NCI-H774 (cell line): ENCODE measurements at places on chromosomes 3 and 15.

GRCh38 chr3:18634461-18634860 is 209.3 kb upstream of the SATB1 start:
- DNase-seq, result no peak

DNA sequence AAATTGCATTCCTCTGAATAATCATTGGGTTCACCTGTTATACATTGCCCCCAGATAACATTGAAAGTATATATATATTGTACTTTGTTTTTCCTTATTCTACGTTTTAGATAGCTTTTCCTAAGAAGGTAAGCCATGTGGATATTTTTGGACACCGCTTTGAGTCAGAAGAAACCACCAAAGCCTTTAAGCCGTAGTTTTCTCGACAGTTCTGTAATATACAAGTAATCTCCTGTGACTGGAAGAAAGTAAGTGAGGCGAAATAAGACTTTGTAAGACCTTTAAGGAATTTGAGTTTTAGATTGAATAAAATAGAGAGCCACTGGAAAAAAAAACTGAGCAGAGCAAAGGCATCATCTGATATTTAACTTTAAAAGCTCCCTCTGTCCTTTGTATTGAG is 1092.0 kb downstream of the DIPK2A start:
- no peak for DNase-seq

- no peak for DNase-seq
Measured at GRCh38 chr3:123524981-123525380, 59.9 kb downstream of the HACD2 start.

DNA sequence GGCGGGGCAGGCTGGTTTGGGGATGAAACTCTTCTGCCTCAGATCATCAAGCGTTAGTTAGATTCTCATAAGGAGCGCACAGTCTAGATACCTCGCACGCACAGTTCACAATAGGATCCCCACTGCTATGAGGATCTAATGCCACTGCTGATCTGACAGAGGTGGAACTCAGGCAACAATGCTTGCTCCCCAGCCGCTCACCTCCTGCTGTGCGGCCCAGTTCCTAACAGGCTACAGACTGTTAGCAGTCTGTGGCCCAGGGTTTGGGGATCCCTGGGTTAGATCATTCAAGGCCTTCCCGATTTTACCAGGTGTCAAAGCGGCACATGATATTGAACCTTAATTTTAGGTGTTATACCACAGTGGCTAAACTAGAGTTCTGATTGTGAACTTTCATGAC is 232.8 kb downstream of the UBE2E2 start:
- DNase-seq, result no peak

- DNase-seq, result no peak
Measured at GRCh38 chr3:14345496-14346150, 56.8 kb upstream of the SLC6A6 start.

DNA sequence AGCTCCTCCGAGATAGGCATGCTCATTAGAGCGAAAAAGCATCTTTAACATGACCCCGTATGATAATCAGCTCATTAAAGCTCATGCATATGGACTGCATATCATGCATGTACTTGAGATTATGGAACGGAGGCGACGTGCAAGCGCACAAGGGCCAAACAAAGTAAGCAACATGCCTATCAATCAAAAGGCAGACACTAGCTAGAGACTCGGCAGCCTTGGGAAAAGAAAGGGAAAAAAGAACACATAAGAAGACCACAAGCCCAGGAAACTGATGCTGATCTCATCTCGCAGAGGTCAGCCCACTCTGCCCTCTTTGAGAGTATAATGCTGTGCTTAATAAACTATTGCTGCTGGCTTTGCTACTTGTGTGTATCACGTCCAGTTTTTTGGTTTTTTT is 2.6 kb upstream of the ACOX2 start:
- no peak for DNase-seq

GRCh38 chr3:71601811-71602210 is 18.3 kb upstream of the FOXP1 start:
- no peak for DNase-seq

DNA sequence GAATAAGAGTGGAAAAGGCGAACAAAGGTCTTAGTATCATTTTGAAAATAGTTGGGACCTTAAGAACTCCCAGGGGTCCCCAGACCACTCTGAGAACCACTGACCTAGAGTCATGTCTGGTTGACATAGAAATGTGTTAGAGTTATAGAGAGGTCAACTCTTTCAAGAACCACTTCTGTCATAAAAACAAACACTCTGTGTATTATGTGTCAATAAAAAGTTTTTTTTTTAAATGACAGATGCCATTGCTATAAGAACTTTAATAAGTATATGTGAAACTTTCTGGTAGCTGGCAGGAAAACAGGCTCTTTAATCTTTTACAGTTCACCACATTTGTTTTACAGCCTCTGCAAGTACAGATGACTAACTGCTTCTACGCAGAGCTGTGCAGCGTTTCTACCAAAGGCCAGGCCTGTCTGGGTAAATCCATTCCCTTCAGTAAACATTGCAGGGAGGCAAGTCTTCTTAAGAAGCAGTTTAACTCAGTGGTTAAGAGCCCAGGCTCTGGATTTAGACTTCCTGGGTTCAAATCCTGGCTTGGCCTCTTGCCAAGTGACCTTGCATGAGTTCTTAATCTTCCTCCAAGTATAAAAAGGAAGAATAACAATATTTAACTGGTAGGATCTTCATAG is 56.6 kb downstream of the RFTN1 start:
- DNase-seq, result no peak

DNA sequence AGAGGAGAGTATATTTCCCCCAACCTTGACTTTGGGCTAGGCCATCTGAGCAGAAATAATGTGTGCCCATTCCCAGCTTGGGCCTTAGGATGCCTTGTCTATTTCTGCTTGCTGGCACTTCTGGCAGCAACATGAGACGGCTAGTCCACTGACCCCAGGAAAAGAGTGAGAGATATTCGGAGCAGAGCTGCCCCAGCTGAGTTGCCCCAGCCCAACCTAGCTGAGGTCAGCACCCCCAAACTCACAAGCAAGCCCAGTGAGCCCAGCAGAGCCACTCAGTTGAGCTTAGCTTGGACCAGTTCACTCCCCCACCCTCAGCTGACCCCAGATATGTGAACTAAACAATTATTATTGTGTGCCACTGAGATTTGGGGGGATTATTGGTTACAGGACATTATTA is 20.2 kb downstream of the ITGA11 start:
- no peak for DNase-seq

GRCh38 chr15:88661041-88661700 is 22.4 kb downstream of the ISG20 start:
- DNase-seq, result no peak

DNA sequence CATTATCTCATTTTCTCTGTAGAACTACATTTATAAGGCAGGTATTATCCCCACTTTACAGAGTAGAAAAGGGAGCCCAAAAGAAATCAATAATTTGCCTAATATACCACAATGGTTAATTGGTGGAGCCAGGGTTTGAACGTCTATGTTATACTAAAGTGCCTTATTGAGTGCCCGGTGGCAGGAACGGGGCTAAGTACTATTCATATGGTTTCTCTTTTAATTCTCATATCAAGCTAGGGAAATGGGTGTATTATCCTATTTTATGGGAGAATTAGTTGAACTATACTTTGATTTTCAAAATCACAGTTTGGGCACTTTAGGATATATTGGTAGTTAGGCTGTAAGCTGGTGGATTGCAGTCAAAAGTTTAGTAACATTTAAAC is 1.5 kb downstream of the CEP97 start:
- DNase-seq, result no peak

DNA sequence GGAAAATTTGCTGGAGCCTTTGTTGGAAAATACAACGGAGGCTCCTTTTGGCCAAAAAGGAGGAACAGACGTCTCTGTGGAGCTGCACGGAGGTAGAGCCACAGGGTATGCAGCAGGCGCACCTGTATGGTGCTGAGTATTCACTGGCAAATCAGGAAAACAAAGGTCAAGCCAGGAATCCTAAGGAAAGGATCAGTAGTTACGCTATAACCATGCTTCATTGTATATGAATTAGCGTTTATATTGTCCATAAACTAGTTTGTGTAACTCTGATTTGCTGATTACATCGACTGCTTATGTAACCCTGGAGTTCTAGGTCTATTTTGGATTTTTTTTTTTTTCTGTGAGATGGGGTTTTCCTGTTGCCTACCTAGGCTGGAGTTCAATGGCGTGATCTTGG is 45.4 kb downstream of the LPP start:
- DNase-seq, result no peak

- DNase-seq, result no peak
Measured at GRCh38 chr15:83838763-83839162, 184.8 kb downstream of the ADAMTSL3 start.

GRCh38 chr15:58566029-58566428 is 134.2 kb downstream of the LIPC start:
- DNase-seq, result no peak

GRCh38 chr3:114642951-114643741 is 349.3 kb downstream of the TIGIT start:
- DNase-seq, result no peak

DNA sequence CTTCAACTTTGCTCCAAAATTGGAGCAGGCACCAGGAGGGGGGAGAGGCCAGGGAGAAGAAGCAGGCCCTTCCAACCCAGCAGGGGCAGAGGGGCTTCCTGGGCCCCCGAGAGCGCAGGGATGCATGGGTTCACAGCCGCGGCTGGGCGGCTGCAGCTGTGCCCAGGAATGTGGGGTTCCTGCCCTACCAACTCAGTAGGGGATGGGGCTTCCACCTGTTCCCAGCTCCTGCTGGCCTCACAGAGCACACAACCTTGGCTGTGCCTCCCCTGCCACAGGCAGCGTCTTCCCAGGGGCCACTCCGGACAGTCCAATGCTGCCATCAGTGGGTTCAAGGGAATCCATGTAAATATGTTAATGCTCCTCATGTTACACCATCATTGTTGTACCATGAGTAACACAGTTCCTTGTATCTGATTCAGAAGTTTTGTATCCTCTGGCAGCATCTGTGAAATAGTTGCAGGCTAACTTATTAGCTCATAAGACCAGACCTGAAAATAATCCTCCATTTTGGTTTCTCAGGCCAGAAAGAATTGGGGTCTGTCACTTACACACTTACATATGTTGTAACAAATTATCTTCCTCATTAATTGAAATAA is 12.1 kb upstream of the SIAH2 start:
- no peak for DNase-seq

- no peak for DNase-seq
Measured at GRCh38 chr15:22808240-22808639, 21.8 kb downstream of the NIPA1 start.

GRCh38 chr15:35007397-35007796 is 19.3 kb upstream of the ZNF770 start:
- no peak for DNase-seq

DNA sequence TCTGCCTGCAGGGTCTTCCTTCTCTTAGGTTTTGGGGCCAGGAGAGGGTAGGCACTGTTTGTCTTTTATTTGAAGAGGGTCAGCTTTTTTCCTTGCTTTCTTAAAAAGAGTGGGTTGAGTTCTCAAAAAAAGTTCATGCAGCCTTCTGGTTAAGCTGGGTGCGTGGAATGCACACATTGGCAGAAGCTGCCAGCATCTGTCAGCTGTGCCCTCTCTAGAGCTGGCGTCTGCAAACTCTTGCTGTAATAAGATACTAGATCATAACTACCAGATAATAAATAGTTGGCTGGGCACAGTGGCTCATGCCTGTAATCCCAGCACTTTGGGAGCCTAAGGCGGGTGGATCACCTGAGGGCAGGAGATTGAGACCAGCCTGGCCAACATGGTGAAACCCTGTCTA is 373.4 kb downstream of the OCA2 start:
- DNase-seq, result no peak

GRCh38 chr3:177561365-177561764 is 364.1 kb upstream of the TBL1XR1 start:
- DNase-seq, result no peak

- no peak for DNase-seq
Measured at GRCh38 chr15:101068961-101069653, 149.9 kb downstream of the LRRK1 start.

DNA sequence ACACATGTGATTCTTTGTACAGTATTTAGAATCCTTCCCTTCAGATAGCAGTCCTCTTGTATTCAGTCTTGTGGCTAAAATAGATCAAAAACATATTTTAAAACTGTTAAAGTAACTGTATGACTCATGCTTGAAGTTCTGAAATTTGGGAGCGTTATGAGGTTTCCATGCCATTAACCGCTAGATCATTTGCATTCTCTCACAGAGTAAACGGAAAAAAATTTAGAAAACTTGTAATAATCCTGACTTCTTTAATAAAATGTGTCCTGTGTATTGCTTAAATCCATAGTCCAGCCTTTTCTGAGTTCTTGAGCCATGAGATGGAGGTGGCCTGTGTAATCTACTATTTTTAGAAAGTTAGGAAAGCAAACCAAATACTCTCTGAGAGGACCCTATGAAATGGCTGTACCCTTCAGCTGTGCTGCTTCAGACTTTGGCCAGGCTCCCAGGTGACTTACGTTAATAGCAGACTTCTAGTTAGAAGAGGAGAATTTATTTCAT is 33.8 kb downstream of the MBNL1 start:
- peak; percentile 48 for DNase-seq

GRCh38 chr3:143239031-143239430 is 119.5 kb downstream of the CHST2 start:
- DNase-seq, result no peak

- peak; percentile 20 for DNase-seq
Measured at GRCh38 chr15:42226648-42227047, 18.5 kb upstream of the VPS39 start.

- DNase-seq, result no peak
Measured at GRCh38 chr15:71639471-71639870, 170.9 kb upstream of the NR2E3 start.

- no peak for DNase-seq
Measured at GRCh38 chr15:92914103-92914499, 14.0 kb downstream of the CHD2 start.

- DNase-seq, result no peak
Measured at GRCh38 chr3:62708638-62709373, 166.4 kb downstream of the CADPS start.

DNA sequence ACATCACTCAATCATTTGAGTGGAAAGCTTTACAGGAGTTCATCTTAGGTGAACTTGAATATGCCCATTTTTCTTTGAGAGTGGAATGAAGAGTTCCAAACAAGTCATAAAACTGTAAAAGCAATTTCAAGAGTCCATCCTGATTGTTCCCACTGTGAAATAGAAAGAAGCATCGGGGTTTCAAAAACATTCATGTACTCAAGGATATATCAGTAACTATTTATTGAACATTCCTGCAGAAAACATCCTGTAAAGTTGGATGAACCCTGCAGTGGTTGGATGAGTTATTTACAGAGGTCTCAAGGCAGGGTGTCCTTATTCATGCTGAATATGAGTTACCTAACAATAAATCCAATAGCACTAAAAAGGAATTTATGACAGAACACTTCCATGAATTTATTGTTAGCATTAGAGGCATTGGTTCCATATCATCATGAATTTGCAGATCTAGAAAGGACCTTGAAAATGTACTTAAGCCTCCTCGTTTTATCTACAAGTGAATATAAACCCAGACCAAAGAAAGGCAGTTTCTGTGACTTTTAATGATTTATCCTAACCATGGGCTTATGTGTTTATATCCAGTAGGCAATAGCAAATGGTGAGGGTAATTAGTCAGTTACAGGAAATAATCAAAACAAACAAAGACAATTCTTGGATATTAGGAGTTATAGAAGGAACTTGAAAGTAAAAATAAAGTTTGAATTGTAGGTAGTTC is 361.9 kb upstream of the KCNMB2 start:
- DNase-seq, result no peak
